Stimulated activated CD4-positive, alpha-beta T cell treated with anti-CD3 and anti-CD28 coated beads, Interleukin-15, amount 100 ng/mL, for 48 hours (primary cell): ENCODE measurements at places on chromosomes 2 and 18.

DNA sequence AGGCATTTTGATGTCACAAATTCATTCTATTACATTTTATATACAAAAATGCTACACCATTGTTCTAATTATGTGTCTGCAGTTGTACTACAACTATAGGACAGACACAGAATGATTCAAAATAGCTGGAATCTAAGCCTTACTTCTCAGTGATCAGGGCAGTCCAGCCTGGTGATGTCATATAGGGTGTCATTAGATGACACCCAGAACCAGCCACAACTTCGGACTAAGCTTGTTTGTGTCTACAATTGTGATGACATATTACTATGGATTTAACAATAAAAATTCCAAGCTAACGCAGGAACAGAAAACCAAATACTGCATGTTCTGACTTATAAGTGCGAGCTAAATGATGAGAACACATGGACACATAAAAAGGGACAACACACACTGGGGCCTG is 31.0 kb downstream of the M1AP start:
- DNase-seq, result no peak

- peak; percentile 36 for DNase-seq
Measured at GRCh38 chr18:11995445-11996189, 14.3 kb downstream of the IMPA2 start.

- no peak for DNase-seq
Measured at GRCh38 chr2:12857891-12858290, 141.2 kb downstream of the TRIB2 start.

DNA sequence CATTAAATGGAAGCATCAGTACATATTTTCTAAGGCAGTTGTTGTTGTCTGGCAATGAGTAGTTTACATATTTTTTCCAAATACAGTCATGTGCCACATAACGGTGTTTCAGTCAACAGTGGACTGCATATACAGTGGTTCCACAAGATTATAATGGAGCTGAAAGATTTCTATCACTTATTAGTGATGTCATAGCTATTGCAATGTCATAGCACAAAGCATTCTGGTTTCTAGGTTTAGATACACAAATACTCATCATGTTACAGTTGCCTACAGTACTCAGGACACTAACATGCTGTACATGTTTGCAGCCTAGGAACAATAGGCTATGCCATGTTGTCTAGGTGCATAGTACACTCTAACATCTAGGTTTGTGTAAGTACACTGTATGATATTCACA is 45.0 kb downstream of the RND3 start:
- no peak for DNase-seq

- DNase-seq, result no peak
Measured at GRCh38 chr2:166269322-166269721, 106.4 kb downstream of the SCN9A start.

- no peak for DNase-seq
Measured at GRCh38 chr18:70998490-70998889, 709.6 kb downstream of the SOCS6 start.

- no peak for DNase-seq
Measured at GRCh38 chr18:46715062-46715461, 41.8 kb downstream of the ST8SIA5 start.

GRCh38 chr18:79393635-79394533 is 1.8 kb upstream of the NFATC1 start:
- DNase-seq, result no peak

GRCh38 chr18:78999939-79000338 is 20.3 kb downstream of the SALL3 start:
- no peak for DNase-seq

DNA sequence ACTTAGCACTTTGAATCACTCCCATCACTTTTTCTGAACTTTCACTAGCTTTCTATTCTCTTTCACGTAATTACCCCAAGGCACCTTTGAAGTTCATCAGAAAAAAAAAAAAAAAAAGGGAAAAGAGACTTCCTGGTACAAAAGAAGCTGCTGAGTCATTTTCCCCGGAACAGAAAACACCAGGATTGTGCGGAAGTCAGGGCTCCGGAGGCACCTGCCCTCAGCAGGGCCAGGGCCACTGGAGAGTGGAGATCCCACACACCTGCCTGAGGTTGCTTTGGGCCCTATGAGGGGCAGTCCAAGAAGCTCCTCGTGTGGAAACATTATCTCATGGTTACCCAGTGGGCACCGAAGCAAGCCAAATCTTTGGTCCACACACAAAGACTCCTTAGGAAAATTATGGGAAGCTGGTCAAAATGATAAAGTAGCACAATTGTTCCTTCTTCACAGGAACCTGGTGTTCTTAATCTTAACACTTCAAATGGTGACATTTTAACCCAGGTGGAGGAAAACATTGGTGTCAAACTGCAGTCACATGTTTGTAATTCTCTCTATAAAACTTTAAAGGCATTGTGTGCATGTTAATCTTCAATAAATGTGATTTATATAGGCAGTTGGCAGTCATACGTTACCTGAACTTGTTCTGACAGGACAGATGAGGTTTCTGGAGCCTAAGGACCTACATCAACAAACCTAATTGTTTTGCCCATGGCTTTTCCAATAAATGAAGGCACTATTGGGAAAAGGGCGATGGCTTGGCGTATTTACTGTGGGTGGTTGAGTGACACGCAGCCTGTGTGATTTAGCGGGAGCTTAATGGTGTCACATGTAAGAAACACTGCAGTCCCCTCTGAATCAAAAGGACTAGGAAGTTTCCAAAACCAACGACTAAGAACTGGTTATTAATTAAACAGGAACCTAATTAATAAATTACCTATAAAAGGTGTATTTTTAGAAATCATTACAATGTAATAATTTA is 23.4 kb upstream of the FAM110C start:
- DNase-seq, result no peak

- no peak for DNase-seq
Measured at GRCh38 chr18:31229829-31230228, 67.2 kb upstream of the DSC1 start.

DNA sequence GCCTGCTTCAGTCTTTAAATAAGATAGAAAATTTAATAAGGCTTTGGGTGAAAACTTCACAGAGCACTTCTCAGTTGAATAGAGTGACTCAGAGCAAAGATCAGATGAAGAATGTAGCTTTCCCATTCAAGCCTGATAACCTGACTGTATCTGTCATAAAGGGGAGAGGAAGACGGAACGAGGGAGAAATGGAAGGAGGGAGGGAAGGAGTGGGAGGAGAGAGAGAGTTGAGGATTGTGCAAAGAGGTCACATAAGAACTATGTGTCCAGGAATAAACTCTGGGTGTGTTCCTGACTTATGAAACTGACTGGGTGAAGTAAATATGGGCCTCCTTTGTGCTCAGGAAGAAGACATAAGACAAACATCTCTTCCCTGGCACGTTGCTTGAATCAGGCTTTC is 385.5 kb downstream of the LPIN1 start:
- DNase-seq, result no peak

DNA sequence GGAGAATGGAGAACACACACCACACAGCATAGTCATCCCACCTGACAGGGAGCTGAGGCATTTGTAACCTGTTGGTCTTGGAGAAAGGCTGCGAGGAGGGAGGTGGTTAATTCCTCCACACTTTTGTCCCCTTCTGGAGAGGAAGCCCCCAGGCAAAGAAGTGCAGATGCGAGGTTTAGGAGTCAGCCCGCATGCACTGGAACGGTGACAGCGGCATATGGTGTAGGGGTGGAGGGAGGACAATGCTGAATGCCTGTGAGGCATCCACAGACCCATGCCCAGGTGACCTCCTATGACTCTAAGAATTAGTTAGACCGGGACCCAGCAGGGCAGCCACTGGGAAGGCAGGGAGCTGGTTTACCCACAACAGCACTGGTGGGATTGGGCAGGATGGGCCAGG is 12.2 kb downstream of the SPATA3 start:
- DNase-seq, result no peak

- no peak for DNase-seq
Measured at GRCh38 chr18:69718912-69719547, 228.6 kb downstream of the CD226 start.

GRCh38 chr2:170689481-170689880 is 25.7 kb upstream of the SP5 start:
- no peak for DNase-seq

DNA sequence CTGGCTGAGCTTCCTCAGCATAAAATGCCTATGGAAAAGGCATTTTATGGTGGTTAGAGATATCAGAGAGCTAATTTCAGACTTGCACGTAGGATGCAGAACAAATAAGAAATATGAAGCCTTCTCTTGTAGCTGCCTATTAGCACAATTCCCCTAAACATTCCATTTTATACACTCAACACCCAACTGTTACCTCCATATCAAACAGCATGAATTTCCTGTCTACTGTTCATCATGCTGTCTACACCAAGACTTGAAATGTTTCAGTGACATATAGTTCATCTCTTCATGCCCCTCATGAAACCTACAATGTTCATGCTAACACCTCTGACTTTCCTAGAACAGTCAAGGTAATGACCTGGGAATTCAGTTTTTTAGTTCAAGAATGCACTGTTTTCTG is 249.9 kb downstream of the PIEZO2 start:
- DNase-seq, result no peak

- no peak for DNase-seq
Measured at GRCh38 chr2:236216711-236217110, 47.5 kb downstream of the ASB18 start.

DNA sequence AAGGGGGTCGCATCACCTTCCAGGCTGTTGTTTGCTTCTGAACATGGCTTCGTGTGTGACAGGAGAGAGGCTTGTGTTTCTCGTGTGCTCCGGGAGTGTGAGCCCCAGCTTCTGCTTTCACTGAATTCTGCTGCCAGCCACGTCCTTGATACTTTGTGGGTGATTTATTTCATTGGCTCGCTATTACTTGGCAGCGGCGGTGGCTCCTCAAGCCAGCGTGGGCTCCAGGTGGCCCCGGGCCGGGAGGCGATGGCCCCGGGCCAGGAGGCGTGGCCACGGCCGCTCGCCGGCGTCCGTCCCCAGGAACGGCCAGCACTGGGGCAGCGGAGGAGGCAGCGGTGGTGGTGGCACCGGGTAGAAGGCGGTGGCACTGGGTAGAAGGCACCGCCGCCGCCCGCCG is 63.1 kb downstream of the NAPG start:
- no peak for DNase-seq
